ENCODE measurements at places on chromosomes 4 and X. TPM values are rescaled to one million over a fixed set of nuclear protein-coding genes. Genes with fewer than 3 reads are reported as not detected.

VSIG4 gene
- not detected for total RNA-seq

NOX1 gene
- not detected for total RNA-seq

EVC gene
- not detected for total RNA-seq

WAS gene
- 89.7 TPM for total RNA-seq

CT47A1 gene
- total RNA-seq, result not detected

ZXDA gene
- total RNA-seq, result 2.6 TPM

NUDT10 gene
- not detected for total RNA-seq

RHOXF1 gene
- not detected for total RNA-seq

MFSD8 gene
- 26.7 TPM for total RNA-seq

TSPAN7 gene
- total RNA-seq, result not detected

TMPRSS11B gene
- not detected for total RNA-seq

ARAP2 gene
- 6.9 TPM for total RNA-seq

SHOX gene
- total RNA-seq, result not detected

DNA sequence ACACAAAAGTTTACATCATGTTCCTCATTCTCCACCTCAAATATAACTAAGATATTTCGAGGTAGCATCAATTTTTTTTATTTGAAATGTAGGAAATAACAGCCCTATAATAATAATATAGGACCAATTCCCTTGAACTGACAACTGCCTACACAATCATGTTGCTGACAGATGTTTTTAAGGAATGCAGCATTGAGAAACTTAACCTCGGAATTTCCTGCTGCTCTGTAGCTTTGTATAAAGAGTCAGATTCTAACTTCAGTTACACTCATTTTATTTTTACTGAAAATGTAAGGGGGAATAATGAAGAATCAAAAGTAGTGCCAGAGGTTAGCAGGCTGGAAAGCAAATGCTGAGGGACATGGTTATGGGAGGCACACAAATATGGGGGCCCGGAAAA is 235.8 kb downstream of the RBMX2 start:
- DNase-seq, result no peak

DNA sequence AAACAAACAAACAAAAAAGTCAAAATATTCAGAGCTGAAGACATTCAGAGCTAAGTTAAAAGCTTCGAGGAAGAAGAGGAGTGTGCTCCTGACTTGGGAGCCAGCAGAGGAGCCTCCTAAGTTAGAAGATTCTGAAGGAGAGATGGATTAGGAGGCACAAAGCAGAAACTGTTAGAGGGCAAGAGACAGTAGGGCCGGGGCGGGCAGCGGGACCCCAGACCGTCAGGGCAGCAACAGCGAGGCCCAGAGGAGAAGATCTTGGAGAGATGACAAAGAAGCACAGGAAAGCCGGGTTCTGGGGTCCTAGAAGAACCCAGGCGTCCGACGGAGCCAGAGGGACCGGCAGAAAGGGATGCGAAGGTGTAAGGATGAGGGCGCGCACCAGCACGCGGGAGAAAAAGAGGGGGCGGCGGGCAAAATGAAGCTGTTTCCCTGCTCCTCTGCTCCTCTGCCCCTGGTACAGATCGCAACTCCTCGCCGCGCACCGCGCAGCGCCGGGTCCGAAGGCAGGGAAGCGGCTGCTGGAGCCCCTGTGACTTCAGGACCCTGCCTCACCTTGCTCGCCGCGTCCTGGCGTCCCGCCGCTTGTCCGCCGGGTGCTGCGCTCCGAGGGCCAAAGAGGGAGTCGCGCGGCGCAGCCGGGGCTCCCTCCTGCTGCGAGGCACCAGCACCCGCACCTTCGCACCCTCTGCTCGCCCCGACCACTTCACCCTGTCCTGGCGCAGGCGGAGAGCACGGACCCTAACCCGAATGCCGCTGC is 477 bp downstream of the KLHL13 start:
- no peak for DNase-seq

GRCh38 chrX:97619499-97619898 is 735.8 kb downstream of the RPA4 start:
- no peak for DNase-seq

DNA sequence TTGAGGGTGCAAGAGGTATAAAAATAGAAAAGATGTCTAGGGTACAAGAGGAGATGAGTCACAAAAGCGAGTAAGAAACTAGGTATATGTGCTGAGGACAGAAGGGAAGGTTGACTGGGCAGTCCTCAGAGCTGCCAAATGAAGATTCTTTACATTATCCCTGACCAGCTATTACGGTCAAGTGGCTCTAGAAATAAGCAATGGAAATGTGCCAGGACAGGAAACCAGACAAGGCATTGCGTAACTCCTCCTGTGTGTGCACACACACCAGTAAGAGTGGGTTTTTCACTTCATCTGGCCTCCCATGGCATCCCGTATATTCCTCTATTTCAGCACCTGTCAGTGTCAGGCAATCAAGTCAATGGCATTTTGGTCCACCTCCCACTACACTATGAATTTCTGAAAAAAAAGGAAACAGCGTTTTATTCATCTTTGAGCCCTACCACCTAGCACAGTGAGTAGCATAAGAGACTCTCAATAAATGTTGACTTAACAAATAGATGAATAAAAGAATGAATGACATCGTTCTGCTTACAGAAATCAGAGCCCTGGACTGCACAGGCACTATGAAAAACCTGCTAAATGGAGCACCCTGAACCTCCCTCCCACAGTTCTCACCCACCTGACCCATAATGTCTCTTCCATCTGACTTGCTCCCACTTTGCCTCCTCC is 62.6 kb upstream of the KLF3 start:
- DNase-seq, result no peak

DNA sequence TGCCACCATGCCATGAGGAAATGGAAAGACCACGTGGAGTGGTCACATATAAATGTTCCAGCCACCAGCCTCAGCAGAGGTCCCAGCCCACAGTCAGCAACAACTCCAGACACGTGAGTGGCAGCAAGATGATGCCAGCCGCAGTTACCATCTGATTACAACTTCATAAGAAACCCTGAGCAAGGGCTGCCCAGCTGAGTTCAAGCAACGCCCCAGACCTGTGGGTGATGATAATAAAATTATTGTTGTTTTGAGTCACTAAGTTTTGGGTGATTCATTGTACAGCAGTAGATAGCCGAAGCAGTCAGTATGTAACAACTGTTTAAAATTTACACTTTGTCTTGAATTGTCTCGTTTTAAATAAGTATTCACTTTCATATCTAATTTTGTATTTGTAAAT is 5.8 kb upstream of the CCNG2 start:
- DNase-seq, result no peak

DNA sequence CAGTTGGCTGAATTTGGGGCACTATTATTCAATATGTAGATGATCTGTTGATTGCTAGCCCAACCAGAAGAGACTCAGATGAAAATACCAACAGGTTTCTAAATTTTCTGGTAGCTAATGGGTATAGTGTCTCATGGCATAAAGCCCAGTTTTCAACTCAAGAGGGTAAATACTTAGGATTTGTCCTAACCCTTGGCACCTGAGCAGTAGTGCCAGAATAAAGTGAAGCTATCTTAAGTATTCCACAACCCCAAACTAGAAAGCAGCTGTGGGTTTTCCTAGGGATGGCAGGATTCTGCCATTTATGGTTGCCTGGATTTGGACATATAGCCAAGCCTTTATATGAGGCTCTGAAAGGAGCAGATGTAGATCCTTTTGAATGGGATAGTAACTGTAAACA is 119.0 kb downstream of the AGTR2 start:
- no peak for DNase-seq

GRCh38 chr4:7763788-7764187 is 175.9 kb downstream of the AFAP1 start:
- no peak for DNase-seq

GRCh38 chrX:120575379-120576114 is 14.8 kb upstream of the CUL4B start:
- DNase-seq, result no peak

DNA sequence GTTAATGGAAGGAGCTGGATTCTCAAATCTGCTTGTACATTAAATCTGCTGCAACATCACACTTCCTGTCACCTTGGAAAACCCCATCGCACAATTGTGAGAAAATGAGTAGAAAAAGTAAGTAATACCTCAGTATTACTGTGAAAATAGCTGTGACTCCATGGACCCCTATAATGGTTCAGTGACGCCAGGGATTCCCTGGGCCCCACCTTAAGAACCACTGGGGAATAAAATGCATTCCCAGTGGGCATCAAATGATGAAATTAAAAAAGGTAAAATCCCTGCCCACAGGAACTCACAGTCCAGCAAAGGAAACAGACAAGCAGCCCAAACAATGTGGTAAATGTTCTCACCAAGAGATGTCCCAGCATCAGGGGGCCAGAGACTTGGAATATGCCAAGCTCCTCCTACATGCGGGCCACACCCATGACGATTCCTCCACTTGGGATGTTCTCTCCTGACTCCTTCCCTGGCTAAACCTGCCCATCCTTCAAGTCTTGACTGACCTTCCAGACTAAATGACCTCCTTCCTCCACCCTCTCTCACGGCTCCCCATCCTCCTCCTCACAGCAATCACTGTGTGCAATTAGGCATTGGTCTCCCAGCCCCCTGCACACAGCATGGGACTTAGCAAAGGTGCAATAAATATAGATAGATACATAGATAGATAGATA is 2.6 kb downstream of the EVC2 start:
- DNase-seq, result no peak

GRCh38 chrX:102840871-102841705 is 96.0 kb upstream of the RAB40AL start:
- no peak for DNase-seq

DNA sequence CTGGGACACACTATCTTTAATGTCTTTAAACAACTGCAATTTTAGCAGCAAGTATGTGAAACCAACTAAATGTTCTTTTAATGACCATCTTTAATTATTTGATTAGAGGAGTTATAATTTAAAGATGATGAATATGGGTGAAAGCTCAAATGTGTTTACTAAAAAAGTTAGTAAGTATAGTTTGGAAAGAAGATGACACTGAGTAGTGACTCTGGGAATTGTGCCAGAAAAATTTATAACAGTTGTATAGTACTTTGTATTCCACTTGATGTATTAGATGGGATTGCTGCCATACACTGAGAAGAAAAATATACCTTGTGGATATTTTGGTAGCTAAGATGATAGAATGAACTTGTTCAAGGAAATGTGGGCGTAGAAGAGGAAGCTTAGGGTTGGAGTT is 19.5 kb upstream of the PACRGL start:
- no peak for DNase-seq

- DNase-seq, result no peak
Observed at GRCh38 chrX:153643431-153644351, 3.3 kb upstream of the DUSP9 start.

DNA sequence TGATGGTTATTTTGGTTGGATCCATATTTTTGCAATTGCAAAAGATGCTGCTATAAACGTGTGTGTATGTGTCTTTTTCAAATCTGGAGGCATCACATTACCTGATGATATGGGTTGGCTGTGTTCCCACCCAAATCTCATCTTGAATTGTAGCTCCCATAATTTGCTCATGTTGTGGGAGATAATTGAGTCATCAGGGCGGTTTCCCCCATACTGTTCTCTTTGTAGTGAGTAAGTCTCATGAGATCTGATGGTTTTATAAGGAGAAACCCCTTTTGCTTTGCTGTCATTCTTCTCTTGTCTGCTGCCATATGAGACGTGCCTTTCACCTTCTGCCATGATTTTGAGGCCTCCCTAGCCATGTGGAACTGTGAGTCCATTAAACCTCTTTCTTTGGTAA is 33.4 kb downstream of the APOOL start:
- DNase-seq, result no peak

- no peak for DNase-seq
Observed at GRCh38 chr4:100929135-100929534, 411.3 kb upstream of the EMCN start.

GRCh38 chrX:118730500-118731247 is 3.3 kb downstream of the IL13RA1 start:
- no peak for DNase-seq

GRCh38 chr4:106422766-106423165 is 54.2 kb upstream of the GIMD1 start:
- no peak for DNase-seq

- no peak for DNase-seq
Observed at GRCh38 chrX:13899607-13900006, 82.7 kb upstream of the GPM6B start.

DNA sequence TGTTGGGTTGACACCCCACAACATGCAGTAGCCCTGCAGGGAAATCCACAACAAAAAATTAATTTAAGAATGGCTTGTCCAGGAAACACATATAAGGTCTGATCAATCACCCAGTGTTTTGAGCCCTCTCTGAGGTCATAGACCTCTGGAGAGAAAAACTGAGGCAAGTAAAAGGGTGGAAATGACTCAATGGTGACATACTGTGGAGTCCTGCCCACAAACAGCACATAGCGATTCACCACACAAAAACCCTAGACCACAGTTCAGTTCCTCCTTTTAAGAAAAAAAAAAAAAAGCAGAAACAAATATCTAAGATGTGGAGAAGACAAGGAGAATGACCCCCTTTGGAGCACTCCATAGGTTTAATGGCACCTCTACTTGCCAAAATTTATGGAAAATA is 2691.0 kb downstream of the PCDH7 start:
- DNase-seq, result no peak

DNA sequence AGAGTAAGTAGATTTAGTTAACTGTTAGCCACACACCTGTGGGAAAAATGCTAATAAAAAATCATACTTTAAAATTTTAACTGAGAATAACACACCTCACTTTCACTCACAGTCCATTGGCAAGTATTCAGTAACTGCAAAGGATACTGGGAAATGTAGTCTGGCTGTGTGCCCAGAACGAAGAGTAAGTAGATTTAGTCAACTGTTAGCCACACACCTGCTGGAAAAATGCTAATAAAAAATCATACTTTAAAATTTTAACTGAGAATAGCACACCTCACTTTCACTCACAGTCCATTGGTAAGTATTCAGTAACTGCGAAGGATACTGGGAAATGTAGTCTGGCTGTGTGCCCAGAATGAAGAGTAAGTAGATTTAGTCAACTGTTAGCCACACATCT is 178.4 kb upstream of the NWD2 start:
- no peak for DNase-seq

DNA sequence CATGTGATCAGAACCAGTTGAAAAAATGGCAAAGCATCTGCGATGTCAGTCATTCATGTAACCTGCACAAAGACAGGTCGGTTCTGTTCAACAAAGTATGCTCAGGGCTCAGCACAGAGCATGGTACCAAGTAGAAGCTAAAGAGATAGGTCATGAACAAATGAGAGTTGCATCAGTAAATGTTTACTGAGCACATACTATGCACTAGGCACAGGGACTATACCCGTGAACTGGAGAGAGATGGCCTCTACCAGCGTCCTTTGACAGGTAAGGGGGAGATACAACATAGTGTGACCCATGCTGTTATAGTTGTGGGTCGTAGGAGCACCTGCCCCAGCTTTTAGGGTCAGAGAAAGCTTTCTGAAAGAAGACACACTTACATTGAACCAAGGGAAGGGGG is 46.7 kb downstream of the PHKA2 start:
- no peak for DNase-seq

GRCh38 chrX:73481521-73481920 is 34.7 kb downstream of the CDX4 start:
- DNase-seq, result no peak

DNA sequence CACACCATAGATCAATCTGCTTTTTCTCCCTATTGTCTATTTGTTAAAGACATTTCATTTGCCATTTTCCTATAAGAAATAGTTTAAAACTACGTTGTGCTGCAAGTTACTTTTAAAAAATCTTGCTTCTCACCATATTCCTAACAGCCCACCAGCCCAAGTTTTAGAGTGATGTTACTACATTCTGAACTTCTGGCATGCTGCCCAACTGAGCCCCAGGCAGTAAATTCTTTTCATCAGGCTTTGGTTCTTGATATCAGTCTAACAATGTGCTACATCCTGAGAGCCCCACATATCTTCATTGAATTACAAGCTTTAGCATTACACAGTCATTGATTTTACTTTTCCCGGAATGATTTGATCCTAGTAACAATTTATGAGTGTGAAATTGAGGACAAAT is 283.8 kb upstream of the IL1RAPL1 start:
- no peak for DNase-seq

- no peak for DNase-seq
Observed at GRCh38 chr4:140799686-140800225, 43.6 kb upstream of the TBC1D9 start.

Data from OCI-LY7 (cell line).